Hematopoietic multipotent progenitor cell treated with erythropoietin and hydrocortisone succinate and interleukin-3 and kit ligand, for 6 days (in vitro differentiated cells): ENCODE measurements at places on chromosomes 3 and 15.

DNA sequence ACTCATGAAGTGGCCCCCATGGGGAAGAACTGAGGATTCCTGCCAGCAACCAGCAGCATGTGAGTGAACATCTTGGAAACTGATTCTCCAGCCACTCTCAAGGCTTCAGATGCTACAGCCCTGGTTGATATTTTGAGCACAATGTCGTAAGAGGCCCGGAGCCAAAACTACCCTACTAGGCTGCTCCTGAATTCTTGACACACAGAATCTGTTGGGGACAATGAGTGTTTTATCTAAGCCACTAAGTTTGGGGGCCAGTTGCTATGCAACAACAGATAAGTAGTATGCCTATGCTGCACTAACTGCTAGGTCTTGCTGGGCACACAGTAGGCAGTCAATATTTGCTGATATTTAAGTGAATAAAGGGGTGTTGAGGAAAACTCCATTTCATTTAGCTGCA lies 89.9 kb upstream of the CHL1 start:
- no peak for DNase-seq

- DNase-seq, result no peak
Measured at GRCh38 chr15:89781891-89782618, 5.9 kb downstream of the MESP2 start.

DNA sequence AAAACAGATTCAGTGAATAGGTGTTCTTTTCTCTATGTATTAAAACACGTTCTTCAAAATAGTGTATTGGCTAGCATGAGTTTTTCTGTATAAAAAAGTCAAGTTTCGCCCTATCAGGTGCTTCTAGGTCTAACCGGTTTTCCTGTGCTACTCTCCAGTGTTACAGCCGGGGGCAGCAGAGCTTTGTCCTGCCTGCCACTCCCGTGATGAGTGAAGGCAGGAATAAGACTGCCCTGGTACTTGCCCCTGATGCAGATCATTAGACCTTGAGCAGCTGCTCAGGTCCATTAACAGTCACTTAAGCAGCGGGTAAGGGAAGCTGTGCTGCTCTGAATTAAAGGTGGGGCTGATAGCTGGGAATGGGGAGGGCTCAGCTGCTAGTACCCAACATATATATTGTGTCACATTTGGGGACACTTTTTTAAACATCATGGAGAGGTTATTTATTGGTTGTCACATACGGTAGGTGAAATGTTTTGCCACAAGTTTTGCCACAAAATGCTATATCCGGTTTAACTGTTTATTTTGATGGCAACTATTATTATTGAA lies 1.3 kb upstream of the UNC13C start:
- DNase-seq, result peak; percentile 9

DNA sequence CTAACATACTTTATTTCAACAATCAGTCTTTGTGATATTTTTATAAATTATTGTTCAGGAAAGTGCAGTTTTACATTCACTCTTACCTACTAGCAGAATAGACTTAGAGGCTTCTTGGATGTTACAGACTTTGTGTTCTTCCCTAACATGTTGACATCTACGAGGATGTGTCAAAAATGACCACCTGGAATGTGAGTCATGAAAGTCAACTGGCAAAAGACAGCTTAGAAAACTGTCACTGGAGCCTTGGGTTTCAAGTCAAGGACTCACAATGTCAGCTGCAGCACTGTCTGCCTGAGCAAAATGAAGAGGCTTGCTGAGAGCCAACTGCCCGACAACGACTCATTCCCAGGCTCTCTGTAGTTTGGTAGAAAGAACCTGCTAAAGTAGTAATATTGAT lies 91.5 kb downstream of the CERS3 start:
- DNase-seq, result no peak

DNA sequence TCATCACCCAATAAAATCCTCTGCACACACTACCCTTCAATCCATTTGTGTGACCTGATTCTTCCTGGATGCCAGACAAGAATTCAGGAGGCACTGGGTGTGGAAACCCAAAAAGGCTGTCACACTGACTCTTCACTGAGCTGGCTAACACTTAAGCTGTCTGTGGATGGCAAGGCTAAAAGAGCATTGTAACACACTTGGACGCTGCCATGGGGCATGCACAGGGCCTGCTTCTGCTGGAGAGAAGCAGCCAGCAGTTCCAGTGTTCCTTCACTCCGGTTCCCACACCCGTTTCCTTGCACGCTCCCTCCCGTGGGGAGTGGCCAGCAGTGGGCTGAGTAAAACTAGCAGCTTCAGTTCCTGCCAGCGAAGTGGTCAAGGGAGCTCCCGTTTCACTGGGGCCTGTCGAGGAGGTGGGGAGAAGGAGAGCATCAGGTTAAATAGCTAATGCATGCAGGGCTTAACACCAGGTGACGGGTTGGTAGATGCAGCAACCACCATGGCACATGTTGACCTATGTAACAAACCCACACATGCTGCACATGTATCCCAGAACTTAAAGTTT lies 737.1 kb downstream of the FHIT start:
- no peak for DNase-seq

- DNase-seq, result no peak
Measured at GRCh38 chr3:188262488-188262887, 108.5 kb downstream of the LPP start.

DNA sequence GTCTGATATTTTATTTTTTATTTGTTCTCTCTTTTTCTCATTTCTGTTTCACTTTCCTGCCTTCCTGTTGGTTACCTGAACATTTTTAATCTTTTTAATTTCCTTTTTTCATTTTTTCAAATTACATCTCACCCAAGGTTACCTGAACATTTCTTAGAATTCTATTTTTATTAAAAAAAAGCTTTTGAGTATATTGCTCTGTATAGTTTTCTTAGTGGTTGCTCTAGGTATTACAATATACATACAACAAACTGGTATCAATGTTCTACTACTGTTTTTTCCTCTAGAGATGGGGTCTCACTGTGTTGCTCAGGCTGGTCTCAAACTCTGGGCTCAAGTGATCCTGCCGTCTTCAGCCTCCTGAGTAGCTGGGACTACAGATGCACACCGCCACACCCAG lies 79.4 kb downstream of the DHX30 start:
- DNase-seq, result no peak

GRCh38 chr15:67901922-67902321 lies 62.1 kb upstream of the RNU6-1 start:
- DNase-seq, result no peak

GRCh38 chr3:40661284-40661683 lies 136.5 kb downstream of the ZNF621 start:
- no peak for DNase-seq

DNA sequence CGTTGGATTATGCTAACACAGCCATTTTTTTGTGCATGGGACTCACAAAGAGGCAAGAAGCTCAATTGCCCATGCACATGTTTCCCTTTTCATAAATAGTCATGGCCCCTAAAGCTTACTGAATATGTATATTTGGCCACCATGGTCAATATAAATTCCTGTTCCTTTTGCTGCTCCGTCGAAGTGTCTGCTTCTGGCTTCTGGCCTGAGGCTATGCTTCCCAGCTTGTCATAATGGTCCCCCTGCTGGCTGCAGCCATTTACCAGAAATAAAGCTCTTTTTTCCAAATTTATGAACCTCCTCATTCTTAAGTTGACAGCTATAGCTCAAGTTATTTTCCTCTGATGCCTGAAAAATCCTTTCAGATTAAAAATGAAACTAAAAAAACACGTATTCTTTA lies 602.1 kb downstream of the VGLL3 start:
- DNase-seq, result no peak

GRCh38 chr3:166570102-166570501 lies 732.9 kb upstream of the BCHE start:
- DNase-seq, result no peak

DNA sequence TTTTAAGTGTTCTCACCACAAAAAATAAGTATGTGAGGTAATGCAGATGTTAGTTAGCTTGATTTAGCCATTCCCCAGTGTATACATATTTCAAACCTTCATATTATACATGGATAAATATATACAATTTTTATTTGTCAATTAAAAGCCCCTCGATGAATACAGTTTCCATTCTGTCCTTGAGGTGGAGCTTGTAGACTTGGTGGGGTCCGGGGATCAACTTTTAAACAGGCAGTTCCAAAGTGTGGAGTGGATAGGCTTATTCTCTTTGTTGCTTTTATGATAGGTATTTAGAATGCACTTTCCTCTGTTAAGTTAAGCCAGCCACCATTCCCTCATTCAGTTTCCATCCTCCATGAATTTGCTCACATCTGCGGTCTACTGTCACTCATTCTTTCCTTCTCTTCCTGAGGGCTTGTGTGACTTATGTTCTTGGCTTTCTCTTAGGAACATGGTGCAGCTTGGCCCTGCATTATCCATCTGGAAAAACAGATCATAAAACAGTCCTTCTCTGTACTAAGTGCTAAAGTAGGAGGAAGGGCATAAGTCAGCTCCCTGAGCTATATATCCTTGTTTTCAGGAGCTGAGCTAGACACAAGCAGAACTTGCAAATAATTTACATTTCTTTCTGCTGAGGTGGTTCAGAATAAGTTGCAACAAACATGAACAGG lies 149.1 kb downstream of the NFKBIZ start:
- DNase-seq, result no peak

DNA sequence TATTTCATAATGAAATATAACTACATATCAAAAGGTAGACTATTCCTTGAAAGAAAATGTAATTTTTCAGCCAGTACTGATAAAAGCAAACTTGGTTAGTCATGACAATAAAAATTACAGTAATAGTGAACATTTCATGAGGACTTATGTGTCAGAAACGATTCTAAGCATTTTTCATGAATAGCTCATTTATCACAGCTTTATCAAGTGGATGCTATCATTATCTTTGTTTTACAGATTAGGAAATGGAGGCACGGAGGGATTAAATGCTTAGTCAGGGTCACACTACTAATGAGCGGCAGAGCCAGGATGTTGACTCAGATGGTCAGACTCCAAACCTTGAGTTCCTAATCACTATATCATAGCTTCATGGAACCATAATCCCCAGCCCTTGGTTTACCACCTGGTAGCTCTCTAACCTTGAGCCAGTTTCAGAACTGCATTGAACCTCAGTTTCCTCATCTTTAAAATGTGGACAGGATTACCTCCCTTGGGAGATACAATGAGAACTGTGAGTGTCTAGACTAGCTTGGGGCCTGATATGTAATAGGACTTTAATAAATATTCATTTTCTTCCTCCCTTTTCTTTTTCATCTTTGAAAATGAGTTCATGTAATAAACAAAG lies 85.4 kb downstream of the TNIK start:
- DNase-seq, result peak; percentile 57

GRCh38 chr3:113534365-113534764 lies 2.0 kb downstream of the SIDT1 start:
- DNase-seq, result no peak

DNA sequence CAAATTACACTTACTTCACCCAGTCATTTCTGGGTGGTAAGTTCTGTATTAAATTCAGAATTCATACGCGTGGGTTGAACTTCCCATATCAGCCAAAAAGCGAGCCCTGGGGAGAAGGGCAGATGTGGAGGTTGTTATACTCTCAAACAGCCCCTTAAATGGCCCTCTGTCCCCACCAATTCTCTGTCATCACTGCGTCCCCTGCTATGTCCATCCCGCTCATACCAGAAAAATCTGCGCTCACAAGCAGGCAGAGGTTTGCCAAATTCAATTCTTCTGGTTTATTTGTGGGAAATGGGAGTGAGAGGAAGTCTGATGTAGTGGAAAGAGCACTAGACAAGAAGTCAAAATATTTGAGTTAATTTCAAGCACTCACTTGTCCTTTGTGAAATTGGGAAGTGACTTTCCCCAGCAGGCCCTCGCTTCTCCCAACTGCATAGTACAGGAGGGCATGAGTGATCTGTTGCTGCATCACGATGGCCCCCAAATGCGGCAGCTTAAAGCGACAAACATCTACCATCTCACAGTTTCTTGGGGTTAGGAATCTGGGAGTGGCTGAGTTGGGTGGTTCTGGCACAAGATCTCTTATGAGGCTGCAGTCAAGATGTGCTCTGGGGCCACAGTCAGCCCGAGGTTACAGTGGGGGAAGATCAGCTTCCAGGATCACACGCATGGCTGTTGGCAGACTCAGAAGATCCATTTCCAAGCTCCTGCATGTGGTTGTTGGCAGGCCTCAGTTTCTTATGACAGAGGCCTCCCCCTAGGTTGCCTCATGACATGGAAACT lies 67.7 kb downstream of the CPN2 start:
- no peak for DNase-seq

- no peak for DNase-seq
Measured at GRCh38 chr15:38377636-38378035, 76.3 kb upstream of the FAM98B start.

DNA sequence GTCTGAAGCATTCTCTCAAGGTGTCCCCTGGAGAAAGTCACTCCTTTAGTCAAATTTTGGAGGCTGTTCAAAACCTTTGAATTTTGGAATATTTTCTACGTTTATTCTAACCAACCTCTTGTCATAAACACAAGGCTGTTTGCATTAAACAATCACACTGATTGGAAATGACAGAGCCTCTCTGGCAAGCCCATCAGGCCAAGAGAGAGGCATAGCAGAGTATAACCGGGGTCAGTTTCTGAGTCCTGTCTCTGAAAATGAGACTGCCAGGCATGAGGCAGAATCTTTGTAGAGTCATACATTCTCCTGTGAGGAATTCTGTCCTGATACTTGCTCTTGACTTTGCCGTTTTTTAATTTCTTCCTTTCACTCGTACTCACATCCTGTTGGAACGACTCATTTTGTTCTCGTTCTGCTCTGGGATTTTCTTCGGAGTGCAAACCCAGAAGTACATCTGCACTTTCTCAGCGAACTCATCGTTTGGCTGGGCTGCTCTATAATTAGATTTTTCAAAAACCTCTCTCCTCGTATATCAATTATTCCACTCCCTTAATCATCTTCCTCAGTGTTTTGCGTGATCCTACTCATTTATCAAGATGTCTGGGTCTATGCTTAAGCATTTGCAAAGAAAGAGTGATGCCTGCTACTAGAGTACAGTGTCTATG lies 114.2 kb downstream of the AGBL1 start:
- DNase-seq, result no peak

GRCh38 chr15:73397461-73397860 lies 28.7 kb upstream of the HCN4 start:
- no peak for DNase-seq

GRCh38 chr3:151660885-151661284 lies 72.8 kb upstream of the AADACL2 start:
- peak; percentile 49 for DNase-seq

DNA sequence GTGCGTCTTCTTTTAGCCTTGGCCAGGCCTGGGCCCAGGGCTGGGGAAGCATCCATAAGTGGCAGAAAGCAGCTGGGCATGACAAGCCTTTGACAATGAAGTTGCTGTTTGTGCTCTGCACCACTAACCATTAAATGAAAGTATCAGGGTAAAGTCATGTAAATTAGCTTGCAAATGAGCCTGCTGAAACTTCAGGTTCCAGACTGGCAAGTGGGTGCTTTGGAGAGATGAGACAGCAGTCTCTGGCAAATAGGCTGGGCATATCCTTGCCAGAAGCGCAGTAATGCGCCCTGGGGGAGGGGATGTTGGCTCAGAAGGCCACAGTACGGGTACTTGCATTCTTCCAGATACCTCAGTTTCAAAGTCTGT lies 40.7 kb downstream of the RAB6B start:
- no peak for DNase-seq
